ENCODE measurements at places on chromosomes 6 and 20.

DNA sequence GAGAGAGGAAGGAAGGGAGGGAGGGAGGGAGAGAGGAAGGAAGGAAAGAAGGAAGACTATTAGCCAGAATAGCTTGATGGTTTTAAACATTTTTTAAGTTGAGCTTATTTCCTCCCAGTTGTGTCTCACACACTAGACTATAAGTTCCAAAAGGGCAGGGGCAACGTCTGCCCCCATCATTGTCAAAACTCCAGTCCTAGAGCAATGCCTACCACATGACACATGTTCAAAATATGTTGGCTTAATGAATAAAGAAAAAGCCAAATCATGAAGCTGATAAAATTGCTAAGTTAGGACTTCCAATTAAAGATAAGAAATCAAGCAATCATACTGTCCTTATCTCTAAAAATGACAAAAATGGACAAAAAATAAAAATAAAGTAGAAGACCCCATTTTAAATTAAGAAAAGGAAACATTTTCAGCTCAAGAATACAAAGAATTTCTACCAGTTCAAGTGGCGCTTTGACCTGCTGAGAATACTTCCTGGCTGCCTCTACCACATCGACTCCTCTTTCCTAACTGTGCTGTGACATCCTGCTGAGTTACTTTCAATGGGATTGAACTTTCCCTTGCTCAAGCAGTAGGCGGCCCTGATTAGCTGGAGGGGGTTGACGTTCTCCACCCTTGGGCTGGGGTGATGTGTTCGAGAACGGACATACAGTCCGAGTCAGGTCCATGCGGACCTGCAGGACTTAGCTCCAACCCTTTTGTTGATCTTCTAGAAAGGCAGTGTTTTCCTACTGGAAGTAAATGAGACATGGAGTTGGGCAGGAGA lies 283.9 kb upstream of the FOXQ1 start:
- DNase-seq: no peak

DNA sequence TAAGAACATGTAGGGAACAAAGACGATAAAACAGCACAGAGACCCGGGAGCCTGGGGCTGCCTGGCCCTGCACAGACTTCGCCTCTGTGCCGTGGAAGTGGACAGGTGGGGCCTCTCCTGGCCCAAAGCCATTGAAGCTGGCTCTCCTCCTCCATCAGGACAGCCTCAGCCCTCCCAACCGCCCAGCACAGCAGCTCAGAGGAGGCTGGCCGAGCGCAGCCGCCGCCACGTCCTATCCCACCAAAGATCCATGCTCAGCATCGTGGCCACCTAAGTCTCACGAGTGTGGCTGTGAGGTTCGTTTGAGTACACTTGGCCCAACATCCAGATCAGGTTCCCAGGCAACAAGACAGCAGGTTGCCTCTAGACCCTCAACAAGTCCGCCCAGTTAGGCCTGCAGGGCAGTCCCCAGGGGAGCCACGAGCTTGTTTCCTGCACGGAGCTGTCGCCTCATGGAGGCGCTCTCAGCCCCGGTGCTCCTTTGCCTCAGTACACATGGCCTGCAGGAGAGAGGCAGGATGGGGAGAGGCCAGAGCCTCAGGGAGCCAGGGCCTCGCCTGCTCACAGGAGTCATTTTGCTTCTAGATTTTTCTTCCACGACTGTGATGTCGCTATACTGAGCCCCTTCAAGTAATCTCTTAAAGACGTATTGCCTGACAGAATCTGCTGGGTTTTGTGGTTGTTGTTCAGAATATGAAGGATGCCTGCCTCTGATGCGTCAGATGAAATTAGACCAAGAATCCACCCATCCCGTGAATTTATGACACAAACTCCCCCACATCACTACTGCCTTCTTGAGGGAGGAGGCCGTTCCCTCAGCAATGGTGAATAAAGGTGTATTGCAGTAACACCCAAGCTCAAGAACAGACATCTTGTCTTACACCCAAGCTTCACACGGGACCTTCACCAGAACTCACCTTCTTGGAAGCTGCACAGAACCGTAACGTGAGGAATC lies 102.7 kb downstream of the RNASET2 start:
- DNase-seq: no peak

GRCh38 chr6:19153270-19153980 lies 683.7 kb upstream of the ID4 start:
- no peak for DNase-seq

DNA sequence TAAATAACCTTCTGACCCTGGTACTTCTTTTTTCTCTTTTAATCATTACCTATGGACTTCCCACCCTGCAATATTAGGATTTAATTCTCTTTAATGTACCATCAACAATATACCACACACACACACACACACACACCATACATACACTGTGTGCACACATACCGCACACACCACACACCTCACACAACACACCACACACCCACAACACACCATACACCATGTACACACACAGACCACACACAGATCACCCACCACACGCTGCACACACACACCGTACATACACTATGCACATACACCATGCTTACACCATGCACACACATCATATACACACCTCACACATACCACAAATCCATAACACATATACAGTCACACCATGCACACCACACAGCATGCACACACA lies 57.4 kb upstream of the MAP3K4 start:
- no peak for DNase-seq

GRCh38 chr6:20604159-20604558 lies 69.9 kb downstream of the CDKAL1 start:
- DNase-seq: no peak

DNA sequence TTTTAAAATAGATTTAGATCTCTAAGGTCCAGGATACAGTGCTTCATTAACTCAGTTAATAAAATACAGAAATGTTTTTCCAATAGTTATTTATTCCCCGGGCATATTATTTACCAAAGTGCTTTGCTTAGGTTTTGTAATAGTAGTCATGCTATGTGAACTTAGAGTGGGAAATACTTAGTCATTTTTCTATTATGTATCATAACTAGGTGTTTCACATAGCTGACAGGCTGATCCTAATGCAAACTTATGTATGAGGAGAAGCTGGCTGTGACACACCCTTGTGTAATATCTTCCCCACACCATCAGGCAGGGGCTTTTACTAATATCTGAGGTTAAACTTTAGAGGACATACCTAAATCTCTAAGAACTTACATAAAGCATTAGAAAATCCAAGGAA lies 277.7 kb upstream of the RIMS1 start:
- DNase-seq: no peak

DNA sequence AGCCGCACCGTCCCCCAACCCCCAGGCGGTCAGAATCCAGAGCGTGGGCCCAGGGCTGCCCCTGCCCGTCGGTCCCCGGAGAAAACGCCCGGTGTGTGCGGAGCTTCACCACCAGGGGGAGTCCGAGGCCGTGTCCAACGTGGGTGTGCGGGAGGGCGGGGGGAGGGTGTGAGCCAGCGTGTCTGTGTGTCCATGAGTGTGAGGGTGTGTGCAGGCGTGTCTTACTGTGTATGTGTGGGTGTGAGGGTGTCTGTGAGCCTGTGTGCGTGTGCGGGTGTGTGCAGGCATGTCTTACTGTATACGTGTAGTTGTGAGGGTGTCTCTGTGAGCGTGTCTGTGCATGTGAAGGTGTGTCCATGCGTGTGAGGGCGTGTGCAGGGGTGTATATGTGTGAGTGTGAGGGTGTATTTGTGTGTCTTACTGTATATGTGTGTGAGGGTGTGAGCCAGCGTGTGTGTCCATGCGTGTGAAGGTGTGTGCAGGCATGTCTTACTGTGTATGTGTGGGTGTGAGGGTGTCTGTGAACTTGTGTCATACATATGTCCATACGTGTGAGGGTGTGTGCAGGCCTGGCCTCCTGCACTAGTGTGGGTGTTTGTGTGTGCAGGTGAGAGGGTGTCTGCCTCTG lies 24.6 kb upstream of the GATA5 start:
- DNase-seq: peak; percentile 75

DNA sequence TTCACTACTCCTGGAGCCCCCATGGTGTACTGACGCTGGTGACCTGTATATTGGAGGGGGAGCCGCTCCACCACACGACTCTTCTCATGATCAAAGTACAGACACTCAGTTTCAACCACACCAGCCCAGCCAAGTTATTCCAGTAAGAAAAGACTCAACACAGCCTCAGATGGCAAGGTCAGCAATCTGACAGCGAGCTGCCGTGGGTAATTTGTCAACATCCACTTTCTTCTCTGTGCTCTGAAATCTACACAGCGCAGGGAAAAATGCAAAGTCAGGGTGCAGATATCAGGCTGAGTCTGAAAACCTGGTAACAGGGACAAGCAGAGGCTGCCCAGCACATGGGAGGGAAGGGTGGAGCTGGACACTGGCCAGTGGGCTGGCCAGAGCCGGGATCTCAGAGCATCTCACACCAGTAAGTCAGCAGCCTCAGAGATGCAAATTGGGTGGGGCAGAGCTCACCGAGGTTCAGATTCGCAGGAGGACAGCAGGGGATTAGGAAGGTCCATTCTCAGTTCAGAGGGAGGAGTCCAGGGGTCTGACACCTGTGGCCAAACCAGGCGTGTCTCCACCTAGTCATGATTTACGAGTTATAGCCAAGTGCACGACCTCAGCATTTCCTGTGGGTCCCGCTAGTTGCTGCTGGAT lies 44.5 kb upstream of the RPS6KA2 start:
- no peak for DNase-seq

- DNase-seq: no peak
Measured at GRCh38 chr6:51028276-51028675, 209.6 kb downstream of the TFAP2B start.

- DNase-seq: no peak
Measured at GRCh38 chr6:155195903-155196302, 67.9 kb upstream of the CLDN20 start.
